Hematopoietic multipotent progenitor cell treated with erythropoietin and hydrocortisone succinate and interleukin-3 and kit ligand, for 15 days (in vitro differentiated cells): ENCODE measurements at places on chromosomes 5 and 9.

DNA sequence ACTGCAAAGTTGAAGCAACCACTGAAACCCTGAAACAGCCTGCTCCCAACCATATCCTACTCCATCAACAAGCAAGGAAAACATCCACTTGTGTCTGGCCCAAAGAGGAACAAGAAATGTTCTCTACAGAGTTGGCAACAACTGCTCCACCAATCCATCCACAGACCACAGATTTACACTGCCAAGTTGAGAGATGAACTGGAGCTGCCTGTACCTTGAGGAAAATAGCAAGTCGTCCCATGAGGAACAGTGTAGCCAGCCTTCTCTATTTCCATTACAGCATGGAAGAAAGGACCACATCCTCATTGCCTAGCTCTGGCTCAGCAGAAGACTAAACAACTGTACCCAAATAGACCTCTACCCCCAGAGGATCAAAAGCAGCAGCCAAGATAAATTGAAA is 60.4 kb downstream of the DEPDC1B start:
- no peak for DNase-seq

DNA sequence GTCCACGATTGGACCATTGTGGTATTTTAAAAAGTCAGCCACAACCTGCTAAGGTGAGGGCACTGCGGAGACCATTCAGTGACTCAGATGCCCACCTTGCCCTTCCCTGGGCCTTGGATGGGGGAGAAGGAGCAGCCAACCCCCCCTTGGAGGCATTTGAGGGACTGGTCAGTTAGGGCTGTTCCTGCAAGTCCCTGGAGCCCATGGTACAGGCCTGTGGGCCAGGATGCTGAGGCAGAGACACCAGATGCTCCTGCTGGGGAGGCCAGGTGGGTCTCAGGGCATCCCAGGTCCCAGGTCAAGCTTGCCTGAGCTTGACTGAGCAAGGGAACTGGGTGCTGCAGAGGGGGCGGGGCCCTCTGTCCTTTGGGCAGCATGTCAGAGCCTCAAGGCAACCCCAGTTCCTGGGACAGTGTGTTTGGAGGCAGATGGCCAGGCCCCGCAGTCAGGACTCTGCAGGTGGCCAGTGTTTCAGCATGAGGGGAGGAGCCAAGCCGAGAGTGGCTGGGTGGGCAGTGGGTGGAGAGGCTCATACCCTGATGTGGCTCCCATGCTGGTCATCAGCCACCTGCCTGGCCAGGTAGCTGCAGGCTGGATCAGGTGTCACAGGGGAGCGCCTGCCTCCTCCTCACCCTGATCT is 27.5 kb downstream of the SLC6A3 start:
- DNase-seq = no peak

GRCh38 chr5:43601454-43602260 is 1.3 kb upstream of the NNT start:
- peak; percentile 18 for DNase-seq

DNA sequence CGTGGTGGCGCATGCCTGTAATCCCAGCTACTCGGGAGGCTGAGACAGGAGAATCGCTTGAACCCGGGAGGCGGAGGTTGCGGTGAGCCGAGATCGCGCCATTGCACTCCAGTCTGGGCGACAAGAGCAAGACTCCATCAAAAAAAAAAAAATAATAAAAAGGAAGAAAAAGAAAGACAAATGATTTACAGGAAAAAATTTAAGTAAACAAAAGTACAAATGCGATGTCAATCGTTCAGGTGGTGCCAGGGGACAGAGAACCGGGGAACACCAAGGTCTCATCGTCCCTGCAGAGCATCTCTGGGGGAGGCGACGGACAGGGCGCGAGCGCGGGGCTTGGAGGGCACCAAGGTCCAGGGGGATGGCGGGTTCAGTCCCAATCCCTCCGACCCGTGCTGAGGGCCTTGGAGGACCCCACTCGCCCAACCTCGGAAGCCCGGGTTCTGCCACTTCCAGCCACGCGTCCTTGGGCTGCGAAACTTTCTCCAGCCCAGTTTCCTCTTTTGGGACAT is 607 bp upstream of the HNRNPAB start:
- no peak for DNase-seq

DNA sequence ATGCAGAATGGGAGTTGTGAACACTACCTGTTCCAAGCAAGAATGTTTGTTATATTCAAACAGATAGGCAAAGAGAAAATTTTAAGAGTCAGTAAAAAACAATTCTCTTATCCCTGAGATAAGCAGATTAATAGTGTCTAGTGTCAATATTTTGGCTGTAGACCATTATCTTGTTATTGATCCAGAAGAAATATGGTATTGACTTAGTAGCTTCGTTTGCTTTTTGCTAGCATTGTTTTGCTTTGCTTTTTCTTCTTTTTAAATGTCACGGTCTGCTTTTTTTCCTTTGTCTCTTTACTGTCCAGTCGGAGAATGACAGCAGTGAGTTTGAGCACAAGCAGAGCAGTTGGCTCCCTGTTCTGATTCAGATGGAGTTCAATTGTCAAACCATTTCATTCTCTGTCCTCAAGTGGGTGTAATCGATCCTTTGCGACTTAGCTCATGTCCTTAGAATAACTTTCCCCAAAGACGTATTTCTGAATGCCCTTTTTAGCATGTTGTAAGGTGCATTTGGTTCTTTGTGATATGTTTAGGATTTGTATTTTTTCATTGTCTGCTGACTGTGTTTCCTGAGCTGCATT is 29.3 kb downstream of the FUBP3 start:
- no peak for DNase-seq

- no peak for DNase-seq
Observed at GRCh38 chr5:156879665-156880285, 29.7 kb downstream of the PPP1R2B start.
